COLO829 (cell line): ENCODE measurements at places on chromosomes 12 and 14.

DNA sequence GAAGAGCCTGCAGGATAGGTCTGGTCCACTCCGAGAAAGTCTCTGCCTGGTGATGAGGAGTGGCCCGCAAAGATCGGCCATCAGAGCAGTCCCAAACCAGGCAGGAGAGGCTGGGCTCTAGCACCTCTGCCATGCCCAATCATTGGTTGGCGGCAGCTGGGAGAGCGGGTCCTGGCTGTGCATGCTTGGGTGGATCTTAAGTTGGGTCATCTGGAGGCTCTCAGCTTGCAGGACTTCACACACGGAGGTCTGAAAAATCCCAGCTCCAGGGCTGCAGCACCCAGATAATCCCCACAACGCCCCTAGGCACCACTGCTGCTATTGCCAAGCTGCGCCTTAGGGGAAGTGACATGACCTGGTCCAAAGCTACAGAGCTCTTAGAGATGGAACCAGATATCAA lies 766.7 kb upstream of the TBX3 start:
- DNase-seq: no peak

DNA sequence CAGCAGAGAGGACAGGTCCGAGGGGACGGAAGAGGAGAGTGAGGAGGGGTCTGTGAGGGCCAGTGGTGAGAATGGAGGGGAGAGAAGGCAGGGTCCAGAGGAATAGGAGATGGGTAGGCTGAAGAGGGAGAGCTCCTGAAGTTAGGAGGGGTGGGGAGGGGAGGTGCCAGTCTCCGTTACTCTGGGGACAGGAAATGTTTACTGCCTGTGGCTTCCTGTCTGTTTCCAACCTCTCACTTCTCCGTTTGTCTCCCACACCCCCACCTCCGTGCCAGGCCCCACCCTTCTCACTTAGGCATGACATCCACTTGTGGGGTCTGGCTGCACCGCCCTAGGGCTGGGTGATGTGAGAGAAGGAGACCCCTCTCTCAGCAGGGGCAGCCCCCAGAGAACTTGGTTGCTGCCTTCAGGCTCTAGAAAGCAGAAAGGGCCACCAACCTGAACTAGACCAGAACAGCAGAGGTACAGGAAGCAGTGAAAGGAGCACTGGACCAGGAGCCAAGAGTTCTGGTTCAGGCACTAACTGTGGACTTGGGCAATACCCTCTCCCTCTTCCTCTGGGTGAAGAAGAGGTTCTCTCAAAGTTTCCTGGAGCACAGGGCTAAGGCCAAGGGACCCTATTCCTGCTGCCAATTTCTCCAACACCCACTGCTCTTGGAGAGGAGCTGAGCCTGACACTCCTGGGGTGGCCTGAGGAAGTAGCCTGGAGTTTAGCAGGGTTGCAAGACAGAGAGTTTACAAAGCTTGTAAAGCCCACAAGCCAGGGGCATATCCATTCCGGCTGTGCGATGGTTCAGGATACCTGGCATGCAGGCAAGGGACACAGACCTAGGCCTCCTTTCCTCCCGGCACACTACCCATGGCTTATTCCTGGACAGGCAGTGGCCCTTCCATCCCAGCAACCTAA lies 5.5 kb downstream of the ITGA5 start:
- DNase-seq: no peak

- DNase-seq: peak; percentile 89
These were observed 55.6 kb downstream of the CLIP1 start for GRCh38 chr12:122366685-122367475.

DNA sequence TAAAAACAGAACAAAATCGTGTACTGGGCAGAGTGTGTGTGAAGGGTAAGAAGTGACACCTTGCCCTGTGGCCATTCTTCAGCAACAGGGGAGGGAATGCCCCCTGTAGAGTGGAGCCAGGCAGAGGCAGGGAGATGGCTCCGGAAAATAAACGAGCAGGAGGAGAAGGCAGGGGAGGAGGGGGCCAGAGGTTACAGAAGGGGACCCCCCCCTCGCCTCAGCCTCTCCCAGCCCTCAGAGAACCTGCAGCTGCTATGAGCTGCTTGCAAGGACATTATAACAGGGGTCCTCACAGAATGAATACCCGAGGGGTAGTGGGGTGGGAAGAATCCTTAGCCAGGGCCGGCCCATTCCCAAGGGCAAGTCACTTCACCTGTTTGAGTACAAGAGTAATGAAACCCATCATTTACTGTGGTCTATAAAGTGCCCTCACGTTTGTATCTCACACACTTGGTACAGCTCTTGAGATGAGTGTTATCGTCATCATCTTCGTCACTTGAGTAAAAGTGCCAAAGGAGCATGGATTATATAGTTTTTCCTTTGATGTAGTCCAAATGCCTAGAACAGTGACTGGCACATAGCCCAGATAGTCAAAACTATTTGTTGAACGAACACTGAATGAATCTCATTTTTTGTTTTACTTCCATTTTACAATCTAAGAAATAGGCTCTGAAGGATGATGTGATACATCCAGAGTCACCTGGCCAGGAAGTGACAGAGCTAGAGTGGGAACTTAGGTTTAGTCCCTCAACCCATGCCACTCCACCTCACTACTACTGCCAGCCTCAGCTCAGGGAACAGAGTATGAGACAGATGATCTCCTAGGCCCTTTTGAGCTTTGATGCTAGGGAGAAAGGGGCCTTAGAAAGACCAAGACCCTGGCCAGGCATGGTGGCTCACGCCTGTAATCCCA lies 14.5 kb downstream of the SCNN1A start:
- no peak for DNase-seq

DNA sequence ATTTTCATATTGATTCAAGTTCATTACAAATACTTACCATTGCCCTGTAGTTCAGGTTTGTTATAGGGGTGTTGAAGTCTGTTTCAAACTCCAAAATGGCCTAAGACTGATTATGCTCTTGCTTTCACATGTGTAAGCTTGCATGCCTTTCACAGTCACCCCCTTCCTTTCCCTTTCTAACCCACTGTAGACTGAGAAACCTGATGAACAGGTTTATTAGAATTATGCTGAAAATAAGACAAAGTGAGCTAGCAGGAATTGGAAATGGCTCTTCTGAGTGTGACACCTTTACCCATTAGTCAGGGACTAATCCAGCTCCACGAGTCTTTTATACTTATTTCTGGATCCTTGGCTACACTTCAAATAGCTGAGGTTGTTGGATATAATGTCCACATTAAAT lies 38.9 kb downstream of the FBXO33 start:
- DNase-seq: no peak

- no peak for DNase-seq
These were observed 4.8 kb downstream of the ITPK1 start for GRCh38 chr14:93110856-93111419.

DNA sequence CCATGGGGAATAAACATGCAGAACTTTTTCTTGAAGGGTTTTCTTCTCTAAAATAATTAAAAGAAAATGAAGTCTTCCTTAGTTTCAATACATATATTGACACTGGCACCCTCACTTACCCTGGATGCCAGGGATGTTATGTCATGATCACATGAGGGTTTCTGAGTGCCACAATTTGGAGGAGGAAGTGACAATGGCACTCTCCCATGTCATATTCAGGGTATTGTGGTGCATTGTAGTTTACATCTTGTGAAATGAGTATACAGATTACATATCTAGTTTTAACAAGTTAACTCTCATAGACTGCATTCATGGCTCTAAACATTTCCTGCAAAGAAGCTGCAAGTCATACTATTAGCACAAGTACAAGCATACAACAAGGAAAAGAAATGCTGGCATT lies 37.7 kb downstream of the CCDC177 start:
- no peak for DNase-seq

GRCh38 chr14:74488786-74489397 lies 4.2 kb downstream of the NPC2 start:
- DNase-seq: peak; percentile 47

GRCh38 chr12:51343201-51343600 lies 3.3 kb downstream of the CELA1 start:
- DNase-seq: no peak

DNA sequence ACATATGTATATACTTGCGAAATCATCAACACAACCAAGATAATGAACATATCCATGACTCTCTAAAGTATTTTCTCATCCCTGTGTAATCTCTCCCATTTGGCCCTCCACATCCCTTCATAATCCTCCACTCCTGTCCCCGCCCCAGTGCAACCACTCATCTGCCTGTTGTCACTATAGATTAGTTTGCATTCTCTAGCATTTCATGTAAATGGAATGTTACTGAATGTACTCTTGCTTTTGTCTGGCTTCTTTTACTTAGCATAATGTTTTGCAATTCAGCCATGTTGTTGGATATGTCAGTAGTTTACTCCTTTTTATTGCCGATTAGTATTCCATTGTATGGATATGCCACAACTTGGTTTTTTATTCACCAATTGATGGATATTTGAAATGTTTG lies 99.1 kb downstream of the BICD1 start:
- no peak for DNase-seq

DNA sequence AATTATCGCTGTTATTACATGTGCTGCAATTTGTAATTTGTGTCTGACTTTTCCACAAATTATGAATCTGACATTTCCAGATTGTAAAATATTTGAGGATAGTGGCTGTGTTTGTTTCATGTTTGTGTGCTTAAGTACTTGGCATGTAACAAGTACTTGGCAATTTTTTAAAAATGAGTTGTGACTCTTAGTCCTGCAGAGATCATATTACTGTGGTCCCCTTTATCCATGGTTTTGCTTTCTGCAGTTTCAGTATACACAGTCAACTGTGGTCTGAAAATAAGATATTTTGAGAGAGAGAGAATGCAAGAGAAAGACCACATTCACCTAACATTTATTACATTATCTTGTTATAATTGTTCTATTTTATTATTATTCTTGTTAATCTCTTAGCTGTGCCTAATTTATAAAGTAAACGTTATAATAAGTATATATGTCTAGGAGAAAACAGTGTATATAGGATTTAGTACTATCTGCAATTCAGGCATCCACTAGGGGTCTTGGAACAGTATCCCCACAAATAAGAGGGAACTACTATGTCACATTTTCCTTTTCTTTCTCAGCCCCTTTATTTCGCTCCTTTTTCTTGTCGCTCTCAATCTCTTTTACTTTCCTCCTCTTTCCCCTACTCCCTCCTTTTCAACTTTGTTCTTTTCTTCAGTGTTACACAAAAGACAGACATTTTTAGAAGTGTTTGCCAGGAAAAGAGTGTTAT lies 176.1 kb downstream of the FUT8 start:
- no peak for DNase-seq

DNA sequence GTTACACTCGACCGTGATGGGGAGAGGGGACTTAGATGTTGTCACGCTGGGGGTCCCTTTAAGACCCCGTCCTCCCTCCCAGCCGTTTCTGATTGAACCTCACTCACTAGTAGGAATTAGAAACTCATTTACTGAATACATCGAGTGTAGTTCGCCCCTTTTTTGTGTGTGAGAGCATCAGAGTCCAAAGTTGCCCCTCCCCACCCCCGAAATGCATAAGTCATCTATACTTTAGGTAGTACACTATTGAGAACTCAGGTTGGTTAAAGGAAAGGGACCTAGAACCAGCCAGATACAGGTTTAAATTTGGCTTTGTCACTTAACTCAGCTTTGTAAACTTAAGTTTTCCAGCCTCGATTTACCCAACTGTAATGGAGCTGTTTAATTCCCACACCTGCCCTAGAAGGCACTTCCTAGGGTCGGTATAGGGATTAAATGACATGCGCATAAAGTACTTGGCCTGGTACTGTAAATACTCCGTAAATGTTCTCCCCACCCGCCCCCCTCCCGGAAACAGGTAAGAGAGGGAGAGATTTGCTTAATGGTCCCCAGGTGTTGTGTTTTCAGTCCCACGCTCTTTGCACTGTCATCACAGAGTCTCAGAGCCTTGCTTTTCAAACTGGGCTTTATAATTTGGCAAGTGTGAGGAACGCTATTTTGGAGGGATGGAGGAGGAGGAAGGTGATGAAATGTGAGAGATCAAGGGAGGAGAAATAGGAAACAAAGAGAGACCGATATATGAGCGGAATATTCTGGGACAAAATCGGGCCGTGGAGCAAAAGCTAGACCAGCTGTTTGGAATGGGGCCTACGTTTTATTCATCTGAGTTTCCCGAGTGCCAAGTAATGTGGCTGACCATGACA lies 897 bp downstream of the SUDS3 start:
- no peak for DNase-seq

DNA sequence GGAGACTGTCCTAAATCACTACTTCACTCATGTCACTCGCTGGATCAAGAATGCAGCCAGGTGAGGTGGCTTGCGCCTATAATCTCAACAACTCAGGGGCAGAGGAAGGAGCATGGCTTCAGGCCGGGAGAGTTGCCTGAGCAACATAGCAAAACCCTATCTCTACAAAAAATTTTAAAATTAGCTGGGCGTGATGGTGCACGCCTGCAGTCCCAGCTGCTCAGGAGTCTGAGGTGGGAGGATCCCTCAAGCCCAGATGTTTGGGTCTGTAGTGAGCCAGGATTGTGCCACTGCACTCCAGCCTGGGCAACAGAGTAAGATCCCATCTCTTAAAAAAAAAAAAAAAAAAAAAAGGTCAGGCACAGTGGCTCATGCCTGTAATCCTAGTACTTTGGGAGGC lies 5.9 kb downstream of the SMAGP start:
- no peak for DNase-seq

- peak; percentile 96 for DNase-seq
These were observed 59.1 kb downstream of the DCAF5 start for GRCh38 chr14:69093631-69094421.

GRCh38 chr12:998020-998874 lies 7.2 kb downstream of the ERC1 start:
- no peak for DNase-seq

- no peak for DNase-seq
These were observed 109.4 kb downstream of the AKAP6 start for GRCh38 chr14:32438517-32438916.

DNA sequence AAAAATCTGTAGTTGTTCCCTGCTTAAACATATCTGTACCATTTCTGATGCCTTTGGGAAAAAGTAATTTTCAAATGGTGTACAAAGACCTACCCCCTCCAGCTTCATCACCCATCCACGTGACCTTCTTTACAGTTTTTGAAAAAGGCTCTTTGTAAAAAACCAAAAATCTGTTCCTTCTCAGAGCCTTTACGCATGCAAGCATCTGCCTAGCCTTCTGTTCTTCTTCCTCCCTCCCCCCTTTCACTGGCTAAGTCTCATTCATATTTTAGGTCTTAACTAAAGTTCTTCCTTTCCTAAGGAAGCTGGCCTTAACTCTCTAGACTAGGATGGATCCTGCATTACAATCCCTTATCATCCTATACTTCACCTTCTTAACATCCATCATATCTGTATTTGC lies 10.4 kb downstream of the CAPRIN2 start:
- DNase-seq: no peak

- DNase-seq: peak; percentile 19
These were observed 10.9 kb upstream of the PCED1B start for GRCh38 chr12:47068539-47068938.

GRCh38 chr14:75216427-75217006 lies 40.1 kb upstream of the TMED10 start:
- DNase-seq: no peak

DNA sequence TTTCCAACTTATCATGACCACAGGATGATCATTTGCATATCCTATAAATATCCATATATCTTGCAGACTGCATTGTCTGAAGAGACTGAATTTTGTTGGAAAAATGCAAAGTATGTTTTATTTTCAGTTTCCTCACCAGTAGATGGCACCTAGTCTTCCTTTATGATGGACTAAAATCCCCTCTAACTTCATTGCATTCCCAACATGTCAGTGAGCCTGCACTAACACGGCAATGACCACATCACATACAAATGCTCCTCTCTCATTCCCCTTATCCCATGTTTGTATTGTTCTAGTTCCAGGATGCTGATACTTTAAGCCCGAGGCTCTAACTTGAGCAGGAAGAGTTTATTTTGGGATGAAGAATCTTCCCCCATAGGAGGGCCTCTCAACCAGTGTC lies 24.7 kb upstream of the MYBPC1 start:
- peak; percentile 60 for DNase-seq
